Stimulated activated CD4-positive, alpha-beta T cell treated with anti-CD3 and anti-CD28 coated beads, Interleukin-4, amount 100 ng/mL, for 48 hours (primary cell): ENCODE measurements at places on chromosomes 6 and 20.

- no peak for DNase-seq
Measured at GRCh38 chr20:51634257-51634656, 91.7 kb upstream of the NFATC2 start.

GRCh38 chr6:158869826-158870648 is 50.9 kb upstream of the EZR start:
- DNase-seq, result peak; percentile 93

GRCh38 chr6:166955865-166956443 is 396 bp downstream of the RNASET2 start:
- no peak for DNase-seq

- DNase-seq, result no peak
Measured at GRCh38 chr6:81476881-81477280, 275.6 kb downstream of the TENT5A start.

- DNase-seq, result no peak
Measured at GRCh38 chr20:58099956-58100730, 128.3 kb downstream of the ANKRD60 start.

- no peak for DNase-seq
Measured at GRCh38 chr20:38962928-38963401, 821 bp downstream of the DHX35 start.

- DNase-seq, result no peak
Measured at GRCh38 chr6:52013035-52013434, 74.4 kb downstream of the PKHD1 start.

DNA sequence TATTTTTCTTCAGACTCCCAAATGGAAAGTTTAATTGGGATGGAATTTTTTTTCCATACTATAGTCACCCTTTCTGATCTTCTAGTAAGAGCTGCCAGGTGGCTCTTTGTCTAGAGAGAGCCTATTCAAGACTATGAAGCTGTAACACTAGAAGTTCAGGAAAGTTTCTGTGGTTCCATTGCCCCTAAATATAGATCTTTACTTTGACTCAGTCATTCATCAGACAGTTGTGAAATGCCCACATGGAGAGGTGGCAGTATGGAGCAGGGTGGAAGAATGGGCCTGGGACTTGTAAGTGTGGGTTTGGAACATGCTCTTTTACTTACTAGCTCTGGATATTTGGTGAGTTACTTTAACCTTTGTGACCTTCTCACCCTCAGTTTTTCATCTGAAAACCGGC is 87.8 kb downstream of the CTNNBL1 start:
- DNase-seq, result no peak

GRCh38 chr20:402496-402885 is 5.6 kb upstream of the RBCK1 start:
- DNase-seq, result no peak

DNA sequence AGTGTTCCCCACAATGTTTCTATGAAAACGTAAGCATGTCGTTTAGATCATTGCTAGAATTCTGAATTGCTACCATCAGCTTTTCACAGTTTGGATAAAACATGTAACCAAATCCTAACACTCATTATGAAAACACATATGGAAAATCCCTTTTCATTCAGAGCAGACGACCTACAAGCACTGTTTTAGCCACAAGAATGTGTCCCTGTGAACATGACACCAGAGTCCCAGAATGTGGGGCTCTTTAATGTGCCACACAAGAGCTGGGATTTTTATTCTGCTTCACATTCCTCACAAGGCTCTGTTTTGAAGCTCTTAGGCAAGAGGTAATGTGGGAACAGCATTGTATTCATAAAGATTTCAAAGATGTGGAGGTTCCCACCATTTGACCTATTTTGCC is 141.1 kb upstream of the CITED2 start:
- no peak for DNase-seq

DNA sequence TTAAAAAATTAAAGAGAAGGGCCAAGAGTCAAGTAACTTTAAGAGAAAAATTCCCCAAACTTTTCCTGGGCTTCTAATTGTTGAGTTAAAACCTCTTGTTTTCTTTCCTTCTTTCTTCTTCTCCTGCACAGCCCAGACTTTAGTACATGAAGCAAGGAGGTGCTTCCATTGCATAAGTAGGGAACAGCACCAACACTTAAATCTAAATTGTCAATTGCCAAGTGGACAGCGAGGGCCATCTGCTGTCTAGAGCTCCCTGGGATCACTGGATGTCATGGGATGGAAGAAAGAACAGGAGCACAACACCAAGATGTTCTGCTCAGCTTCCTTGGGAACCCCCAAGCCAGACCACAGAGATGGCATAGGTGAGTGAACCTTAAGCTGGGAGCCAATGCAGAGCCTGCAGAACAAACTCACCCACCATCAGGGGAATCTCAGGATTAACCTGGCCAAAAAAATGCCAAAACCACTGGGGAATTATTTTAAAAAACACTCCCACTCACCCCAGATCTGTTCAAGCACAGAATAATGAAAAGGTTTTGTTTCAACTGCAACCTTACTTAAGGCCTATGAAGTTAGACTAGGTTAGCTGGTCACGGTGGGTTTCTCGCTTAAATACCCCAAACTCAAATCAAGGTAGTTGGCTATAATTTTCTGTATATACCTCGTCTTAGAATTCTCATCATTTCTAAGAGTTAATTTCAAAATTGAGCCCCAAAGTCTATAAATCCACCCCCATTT is 67.8 kb downstream of the TNFRSF21 start:
- DNase-seq, result no peak

- DNase-seq, result no peak
Measured at GRCh38 chr6:36491378-36491965, 48.7 kb downstream of the KCTD20 start.

GRCh38 chr20:36113566-36114250 is 40.8 kb upstream of the EPB41L1 start:
- no peak for DNase-seq

- no peak for DNase-seq
Measured at GRCh38 chr20:57106692-57107091, 159.7 kb downstream of the BMP7 start.

- DNase-seq, result no peak
Measured at GRCh38 chr20:59320854-59321647, 20.6 kb downstream of the EDN3 start.

DNA sequence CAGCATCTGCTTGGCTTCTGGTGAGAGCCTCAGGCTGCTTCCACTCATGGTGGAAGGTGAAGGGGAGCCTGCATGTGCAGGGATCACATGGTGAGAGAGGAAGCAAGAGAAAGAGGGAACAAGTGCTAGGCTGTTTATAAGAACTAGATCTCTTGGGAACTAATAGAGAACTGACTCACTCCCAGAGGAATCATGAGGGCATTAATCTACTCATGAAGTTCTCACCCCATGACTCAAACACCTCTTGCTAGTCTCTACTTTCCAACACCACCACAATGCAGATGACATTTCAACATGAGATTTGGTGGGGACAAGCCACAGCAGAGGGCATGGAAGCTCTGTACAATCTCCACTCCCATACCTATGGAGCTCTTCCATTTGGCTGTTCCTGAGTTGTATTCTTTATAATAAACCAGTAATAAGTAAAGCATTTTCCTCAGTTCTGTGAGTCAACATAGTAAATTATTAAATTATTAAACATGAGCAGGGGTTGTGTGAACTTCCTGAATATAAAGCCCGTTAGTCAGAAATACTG is 524.1 kb upstream of the NRSN1 start:
- no peak for DNase-seq

GRCh38 chr6:11332463-11332862 is 100.0 kb upstream of the NEDD9 start:
- DNase-seq, result no peak

DNA sequence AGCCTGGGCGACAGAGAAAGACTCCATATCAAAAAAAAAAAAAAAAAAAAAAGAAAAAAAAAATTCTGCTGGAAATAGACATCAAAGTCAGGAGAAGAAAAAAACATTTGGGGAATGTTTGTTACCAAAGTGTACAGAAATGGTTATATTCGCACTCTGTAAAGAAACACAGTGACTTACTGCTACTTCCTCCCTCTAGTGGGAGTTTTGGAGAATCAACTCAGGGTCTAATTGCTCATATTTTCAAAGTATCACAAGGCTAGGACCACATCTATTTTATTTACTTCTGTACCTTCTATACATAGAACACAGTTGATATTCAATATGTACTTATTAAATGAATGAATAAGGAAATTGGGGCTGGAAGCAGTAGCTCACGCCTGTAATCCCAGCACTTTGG is 24.4 kb downstream of the ARG1 start:
- no peak for DNase-seq

DNA sequence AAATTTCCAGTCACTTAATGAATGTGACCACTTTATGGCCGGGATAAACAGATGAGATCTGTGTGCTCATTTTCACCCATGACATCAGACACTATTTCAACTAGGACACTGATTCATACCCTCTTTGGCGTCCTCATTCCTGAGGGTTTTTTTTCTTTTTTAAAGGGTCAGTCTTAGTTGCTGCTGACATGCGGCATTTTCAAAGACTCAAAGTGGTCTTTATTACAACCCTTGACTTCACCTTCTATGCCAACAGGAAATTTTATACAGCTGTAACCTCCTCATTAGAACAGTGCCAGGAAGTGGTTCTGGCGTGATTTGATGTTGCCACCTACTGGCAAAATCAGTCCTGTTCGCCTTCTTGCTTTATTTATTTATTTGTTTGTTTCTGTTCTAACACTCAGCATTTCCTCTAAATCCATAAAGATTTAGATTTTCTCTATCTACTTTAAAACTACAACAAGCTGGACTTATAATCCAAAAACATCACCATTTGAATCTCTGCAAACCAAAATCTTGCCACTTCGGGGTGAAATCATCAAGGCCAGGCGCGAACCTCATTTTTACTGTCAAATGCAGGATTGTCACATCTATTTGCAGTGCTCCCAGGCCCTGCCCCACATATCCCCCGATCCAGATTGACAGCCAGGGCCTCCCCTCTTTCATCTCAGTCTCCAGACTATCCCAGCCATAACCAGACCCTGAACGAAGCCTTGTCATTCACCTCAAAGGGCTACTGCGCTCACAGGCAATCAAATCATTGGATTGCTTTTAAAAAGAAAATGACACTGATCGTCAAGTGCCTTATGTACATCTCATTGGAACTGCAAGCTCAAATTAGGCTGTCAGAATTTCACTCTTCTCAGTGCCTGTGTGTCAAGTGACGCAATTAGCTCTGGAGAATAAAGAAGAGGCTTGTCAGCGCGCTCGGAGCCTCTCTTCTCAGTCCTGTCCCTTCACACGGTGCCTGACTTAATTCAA is 77.5 kb downstream of the C6orf118 start:
- no peak for DNase-seq

GRCh38 chr6:31614684-31615578 is at the start of gene AIF1:
Gene AIF1, plus strand, starts transcription at chr6:31615234. Its CDS starts 96 bp downstream, at chr6:31615330.
- DNase-seq, result no peak

DNA sequence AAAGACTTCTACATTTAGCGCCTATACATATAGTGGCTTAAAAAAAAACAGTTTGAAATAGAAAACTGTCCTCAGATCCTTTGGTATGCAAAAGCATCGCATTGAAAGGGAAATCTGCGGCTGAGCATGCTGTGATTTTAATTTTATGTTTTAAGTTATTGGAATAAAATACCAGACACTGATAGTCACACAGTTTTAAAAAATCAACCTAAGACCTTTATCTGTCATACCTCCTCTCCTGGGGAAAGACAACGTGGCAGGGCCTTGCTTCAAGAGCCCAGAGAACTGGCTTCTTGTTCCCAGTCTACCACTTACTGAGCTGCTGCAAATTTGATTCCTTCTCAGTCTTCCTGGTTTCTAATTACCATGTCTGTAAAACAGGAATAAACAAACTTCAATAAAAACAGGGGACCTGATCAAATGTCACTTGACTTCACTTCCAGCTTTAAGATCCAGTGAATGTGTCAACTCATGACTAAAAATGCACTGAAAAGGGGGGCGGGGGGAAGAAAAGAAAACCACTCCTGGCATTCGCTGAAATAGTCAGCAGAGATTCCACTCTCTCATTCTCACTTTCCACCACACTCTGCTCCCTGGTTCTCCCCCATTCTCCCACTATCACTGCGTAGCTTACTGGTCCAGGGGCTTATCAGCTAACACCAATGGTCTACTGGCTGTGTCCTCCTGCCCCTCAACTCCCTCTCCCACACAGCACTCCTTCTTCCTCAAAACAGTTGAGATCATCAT is 494.7 kb upstream of the MARCKS start:
- no peak for DNase-seq

DNA sequence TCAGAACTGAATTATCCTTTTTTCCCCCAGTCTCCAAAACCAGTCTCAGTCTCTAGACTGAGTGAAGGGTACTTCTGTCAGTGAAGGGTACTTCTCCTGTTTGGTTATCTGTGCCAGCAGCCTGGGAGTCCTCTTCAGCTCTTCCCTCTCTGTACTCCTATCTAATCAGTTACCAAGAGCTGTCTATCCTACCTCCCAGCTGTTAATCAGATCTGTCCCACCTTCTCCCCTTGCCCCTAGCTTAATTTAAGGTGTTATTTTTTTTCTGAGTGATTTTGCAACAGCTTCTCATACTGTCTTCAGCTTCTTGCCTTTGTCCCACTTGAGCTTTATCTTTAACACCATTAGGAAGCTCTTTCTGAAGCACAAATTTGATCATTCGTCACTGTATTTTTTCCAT is 491.9 kb upstream of the SOX4 start:
- no peak for DNase-seq

DNA sequence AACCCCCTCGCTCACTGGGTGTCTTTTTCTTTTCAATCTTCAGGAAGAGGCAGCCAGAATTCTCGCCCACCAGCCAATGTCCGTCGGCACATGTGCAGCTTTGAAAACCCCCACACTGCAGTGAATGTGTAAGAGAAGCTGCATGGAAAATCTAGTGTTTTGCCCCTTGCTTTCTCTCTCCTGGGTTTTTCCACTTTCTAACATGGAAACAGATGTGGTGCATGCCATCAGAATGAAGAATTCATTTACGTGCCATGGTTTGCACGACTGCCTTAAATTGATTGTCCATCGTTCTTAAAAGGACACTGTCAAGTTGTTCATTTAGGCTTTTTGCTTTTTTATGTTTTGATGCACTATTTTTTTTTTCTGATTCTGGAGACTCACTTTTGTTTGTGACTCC is 117.1 kb upstream of the RAB32 start:
- no peak for DNase-seq

DNA sequence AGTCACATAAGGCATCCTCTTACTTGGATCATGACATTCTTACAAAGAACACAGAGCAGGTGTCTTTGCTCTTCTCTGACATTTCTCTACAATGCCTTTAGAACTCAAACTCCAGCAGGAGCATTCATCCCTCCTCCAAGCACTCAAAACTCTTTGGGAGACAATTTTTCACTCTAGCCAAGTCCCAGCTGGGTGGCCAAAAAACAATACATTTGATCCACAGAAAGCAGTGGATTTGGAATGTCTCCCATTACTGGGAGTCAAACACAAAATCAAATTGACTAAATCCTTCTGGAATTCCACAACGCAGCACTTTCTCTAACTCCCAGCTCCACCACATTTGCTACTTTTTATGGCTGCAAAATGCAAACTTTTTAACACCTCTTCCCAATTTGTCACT is 108.6 kb upstream of the VGLL2 start:
- no peak for DNase-seq

GRCh38 chr20:4465855-4466545 is 255.7 kb upstream of the PRND start:
- DNase-seq, result no peak

DNA sequence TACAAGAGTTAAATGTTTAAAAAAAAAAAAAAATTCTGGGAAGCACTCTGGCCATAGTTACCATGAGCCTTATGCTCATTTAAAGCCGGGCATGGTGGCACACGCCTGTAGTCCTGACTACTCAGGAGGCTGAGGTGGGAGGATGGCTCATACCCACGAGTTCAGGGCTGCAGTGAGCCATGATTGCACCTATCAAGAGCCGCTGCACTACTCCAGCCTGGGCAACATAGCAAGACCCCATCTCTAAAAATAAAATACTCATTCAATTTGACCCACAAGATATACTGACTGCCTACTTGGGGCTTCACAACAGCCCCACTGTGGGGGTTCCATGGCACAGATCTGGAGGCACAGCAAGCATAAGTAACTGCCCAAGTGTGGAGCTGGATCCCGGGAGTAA is 112.0 kb upstream of the NFATC2 start:
- DNase-seq, result no peak
